ENCODE measurements at places on chromosomes 7 and 10. TPM values are rescaled to one million over a fixed set of nuclear protein-coding genes. Genes with fewer than 3 reads are reported as not detected.
A peak's percentile ranks its signal among the peaks of the same experiment; 100 is the strongest.

GRCh38 chr10:89047397-89047796 is 56.8 kb downstream of the FAS start:
- no peak for DNase-seq

- DNase-seq: no peak
These were observed 5.6 kb downstream of the DENND11 start for GRCh38 chr7:141696348-141696747.

- DNase-seq: no peak
These were observed 46.8 kb downstream of the CDC14C start for GRCh38 chr7:48971173-48971572.

DNA sequence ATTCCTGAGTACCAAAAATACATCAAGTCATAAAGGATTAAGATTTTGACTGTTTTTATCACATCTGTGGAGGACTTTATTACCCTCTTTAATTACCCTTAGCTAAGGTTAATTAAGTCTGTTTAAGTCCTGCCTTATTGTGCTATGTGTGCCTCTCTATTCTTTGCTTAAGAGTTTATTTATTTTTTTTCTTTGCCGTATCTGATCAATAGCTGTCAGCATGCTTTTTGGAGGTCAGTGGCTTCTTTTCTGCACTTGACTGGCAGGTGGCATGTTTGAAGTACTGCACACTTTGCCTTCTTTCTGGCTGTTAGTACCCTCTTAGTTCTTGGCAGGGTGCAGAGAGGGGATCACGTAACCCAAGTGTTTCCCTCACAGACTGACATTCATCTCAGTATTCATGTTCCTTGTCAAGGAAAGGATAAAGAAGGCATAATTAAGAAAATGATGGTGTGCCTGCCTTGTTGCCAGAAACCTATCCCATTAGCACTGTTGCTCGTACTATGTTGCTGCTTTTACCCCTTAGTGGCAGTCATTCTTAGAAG is 225.8 kb downstream of the EXOC4 start:
- DNase-seq: no peak

The CAMK2B gene
- 0.13 TPM for total RNA-seq

- DNase-seq: no peak
These were observed 12.2 kb upstream of the ZNF273 start for GRCh38 chr7:64890761-64891362.

DNA sequence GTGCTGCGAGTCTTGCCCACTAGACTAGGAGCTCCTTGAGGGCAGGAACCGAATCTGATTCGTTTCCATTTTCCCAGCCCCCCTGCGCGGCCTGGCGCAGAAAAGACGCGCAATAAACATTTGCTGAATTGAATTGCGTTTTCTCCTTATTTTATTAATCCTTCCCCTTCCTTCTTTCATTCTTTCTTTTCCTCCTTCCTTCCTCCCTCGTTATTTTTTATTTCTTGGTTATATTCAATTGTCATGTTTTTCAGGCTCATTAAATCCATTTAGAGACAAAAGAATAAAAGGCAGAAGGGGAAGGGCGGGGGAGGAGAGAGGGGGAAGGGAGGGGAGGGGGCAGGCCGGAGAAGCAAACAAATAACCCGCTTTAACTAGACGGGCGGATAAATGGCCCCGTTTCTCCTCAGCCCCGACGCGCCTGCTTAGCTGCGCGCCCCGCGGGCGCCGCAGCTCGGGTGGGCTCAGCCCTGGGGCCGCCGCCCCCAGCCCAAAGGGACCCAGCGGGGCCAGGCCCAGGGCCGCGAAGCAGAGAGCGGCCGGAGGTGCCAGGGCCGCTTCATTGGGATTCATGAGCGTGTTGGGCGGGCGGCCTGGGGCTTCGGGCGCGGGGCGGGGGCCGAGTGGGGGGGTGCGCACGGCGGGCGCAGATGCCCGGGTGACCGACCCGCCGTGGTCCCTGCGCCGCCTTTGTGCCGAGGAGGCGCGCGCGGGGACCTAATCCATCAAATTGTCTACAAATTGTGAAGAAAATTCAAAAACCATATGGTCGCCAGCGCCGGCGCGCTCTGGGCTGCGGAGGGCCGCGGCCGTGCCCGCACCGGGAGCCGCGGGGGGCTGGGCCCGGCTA is 5.0 kb downstream of the LBX1 start:
- DNase-seq: no peak

GRCh38 chr7:101953248-101953819 is 135.9 kb downstream of the CUX1 start:
- no peak for DNase-seq

The GRM3 gene
- not detected for total RNA-seq

DNA sequence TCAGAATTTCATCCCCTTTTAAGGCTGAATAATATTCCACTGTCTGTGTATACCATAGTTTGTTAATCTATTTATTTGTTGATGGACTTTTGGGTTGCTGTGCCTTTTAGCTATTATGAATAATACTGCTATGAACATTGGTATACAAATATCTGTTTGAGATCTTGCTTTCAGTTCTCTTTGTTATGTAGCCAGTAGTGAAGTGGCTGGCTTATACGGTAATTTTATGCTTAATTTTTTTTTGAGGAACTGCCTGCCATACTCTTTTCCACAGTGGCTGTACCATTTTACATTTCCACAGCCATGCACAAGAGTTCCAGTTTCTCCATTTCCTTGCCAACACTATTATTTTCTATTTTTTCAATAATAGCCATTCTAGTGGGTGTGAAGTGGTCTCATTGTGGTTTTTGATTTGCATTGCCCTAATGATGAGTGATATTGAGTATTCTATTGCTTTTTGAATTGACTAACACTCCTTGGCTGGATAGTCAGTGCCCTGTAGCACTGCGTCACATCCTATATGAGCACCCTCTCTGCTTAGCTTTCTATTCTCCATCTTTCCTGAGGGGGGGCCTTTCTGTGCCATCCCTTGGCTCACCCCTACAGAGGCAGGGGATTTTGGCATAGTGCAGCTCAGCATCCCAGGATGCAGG is 29.4 kb upstream of the RAPGEF5 start:
- no peak for DNase-seq

DNA sequence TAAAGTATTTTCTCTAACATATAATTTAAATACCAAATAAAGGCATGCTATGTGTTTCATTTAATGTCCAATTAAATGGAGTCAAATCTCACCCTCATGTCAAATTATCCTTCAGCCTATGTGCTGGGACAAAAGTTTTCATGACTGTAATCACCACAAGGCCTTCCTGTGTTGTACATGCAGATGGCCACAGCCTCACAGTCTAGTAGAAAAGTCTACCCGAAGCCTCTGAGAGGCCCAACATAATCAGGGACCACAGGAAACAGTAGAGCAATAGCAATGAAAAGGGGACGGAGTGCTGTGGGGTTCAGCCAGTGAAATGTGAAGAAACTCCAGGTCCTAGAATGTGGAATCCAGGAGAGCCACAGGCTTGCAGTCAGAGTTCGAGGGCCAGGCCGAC is 140.2 kb upstream of the KLF6 start:
- no peak for DNase-seq

DNA sequence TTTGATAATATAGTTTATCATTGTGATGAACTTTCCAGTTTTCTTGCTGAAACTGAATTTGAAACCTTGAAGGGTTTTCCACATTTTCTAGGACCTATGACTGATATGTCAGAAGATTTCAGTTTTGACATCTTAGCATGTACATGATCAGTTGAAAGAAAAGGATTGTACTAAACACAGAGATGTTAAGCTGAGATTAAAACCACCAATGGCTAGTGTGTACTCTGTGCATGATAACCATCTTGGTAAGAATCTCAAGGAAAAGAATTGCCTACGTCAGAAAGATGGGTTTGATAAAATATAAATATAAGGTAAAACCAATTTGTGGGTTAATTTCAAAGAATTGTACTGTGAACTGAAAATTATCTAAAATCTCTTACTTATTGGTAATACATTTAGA is 776.4 kb downstream of the GATA3 start:
- no peak for DNase-seq

The ALOX5 gene
- not detected for total RNA-seq

The SPDYE8 gene
- not detected for total RNA-seq

- DNase-seq: no peak
These were observed 906 bp upstream of the MMD2 start for GRCh38 chr7:4959893-4960292.

DNA sequence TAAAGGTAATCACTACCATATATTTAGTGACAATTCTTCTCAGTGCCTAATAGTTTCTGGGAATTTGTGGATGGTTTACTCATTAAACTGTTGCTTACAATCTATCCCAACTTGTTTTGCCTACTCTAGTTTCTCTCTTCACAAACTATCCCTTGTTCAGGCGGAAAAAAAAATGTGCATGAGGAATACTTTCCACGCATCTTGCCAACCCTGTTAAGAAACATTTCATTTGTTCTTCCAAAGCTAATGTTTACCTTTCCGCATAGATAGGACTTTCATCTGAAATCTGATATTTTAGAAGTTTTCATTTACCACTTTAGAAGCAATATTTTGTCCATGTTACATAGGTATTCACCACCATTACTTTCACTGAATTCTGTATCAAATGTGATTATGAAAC is 191.9 kb downstream of the MDFIC start:
- peak; percentile 39 for DNase-seq

The GDF10 gene
- total RNA-seq: not detected
